T-helper 17 cell (primary cell): ENCODE measurements at places on chromosomes 4 and X. TPM values are rescaled to one million over a fixed set of nuclear protein-coding genes. Genes with fewer than 3 reads are reported as not detected.

The TMEM271 gene
- not detected for total RNA-seq

The PCDH7 gene
- total RNA-seq = not detected

The XAGE2 gene
- not detected for total RNA-seq

The CLGN gene
- total RNA-seq = not detected

The TRIM2 gene
- total RNA-seq = 4.3 TPM

DNA sequence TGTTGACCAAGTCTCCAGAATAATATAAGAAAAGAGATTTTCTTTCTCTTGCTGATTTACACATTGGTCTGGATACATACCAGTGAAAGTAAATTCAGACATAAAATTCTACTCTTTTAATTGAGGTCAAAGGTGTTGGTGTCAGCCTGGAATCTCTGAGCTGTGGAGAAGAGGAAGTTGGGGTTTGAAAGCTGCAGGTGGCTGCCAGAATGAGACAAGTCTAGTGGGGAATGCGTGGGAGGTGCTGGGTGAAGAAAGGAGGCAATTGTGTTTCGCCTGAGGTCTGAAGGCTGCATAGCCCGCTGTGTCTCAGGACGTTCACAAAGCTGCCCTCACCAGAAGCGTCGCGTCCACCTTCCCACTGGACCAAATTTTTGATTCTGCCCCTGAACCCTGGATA lies 31.2 kb downstream of the PHEX start:
- H3K27me3 ChIP-seq = no peaks in the 10 kb centered on the region
- no peaks in the 10 kb centered on the region for H3K4me1 ChIP-seq
- H3K27ac ChIP-seq = no peak overlapping the region
- no peaks in the 10 kb centered on the region for H3K36me3 ChIP-seq
- H3K4me3 ChIP-seq = no peak overlapping the region

DNA sequence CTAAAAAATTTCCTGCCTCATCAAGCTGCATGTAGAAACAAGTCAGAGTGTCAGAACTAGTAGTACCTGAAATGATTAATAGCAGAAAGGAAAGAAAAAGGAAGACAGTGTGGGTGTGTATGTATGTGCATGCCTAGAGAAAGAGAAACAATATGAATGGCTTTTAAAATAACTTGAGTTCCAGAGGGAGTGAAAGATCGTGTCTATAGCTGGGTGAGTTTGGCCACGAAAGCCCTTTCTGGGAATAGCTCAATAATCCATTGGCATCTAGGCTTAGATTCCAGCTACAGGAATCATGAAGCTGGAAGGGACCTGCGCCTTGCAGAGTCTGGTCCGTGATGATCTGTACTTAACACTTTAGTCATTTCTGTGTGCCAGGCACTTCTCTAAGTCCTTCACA lies 195.6 kb downstream of the RAPGEF2 start:
- H3K4me3 ChIP-seq = no peak overlapping the region
- no peaks in the 10 kb centered on the region for H3K27me3 ChIP-seq
- H3K4me1 ChIP-seq = peaks cover 5% of the 10 kb centered on the region
- H3K27ac ChIP-seq = no peak overlapping the region
- no peaks in the 10 kb centered on the region for H3K36me3 ChIP-seq

- no peaks in the 10 kb centered on the region for H3K4me1 ChIP-seq
- no peak overlapping the region for H3K27ac ChIP-seq
- H3K4me3 ChIP-seq = no peak overlapping the region
- H3K27me3 ChIP-seq = peaks cover 5% of the 10 kb centered on the region
- no peak for DNase-seq
- no peaks in the 10 kb centered on the region for H3K36me3 ChIP-seq
Measured at GRCh38 chr4:102774254-102774653, 13.5 kb upstream of the MANBA start.

GRCh38 chr4:9893329-9894108 lies 112.1 kb downstream of the DRD5 start:
- H3K27ac ChIP-seq = no peak overlapping the region
- no peaks in the 10 kb centered on the region for H3K4me1 ChIP-seq
- H3K36me3 ChIP-seq = no peaks in the 10 kb centered on the region
- no peak overlapping the region for H3K4me3 ChIP-seq
- DNase-seq = no peak

DNA sequence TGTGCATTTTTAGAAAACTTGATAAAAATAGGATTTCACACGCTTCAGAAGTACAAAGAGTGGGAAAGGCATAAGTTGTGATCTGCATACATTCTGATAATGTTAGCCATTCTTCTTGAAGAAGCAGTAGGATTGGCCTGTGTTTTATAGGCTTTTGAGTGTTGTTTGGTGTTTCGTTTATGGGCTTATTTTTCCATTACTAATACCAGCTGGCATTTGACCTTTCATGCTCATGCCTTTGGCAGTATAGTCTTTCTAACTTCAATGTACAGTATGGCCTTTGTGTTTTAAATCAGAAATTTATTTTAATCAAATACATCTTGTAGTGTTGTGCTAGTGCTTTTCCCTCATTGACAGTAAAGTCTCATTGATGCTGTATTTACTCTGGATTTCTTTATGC lies 51.5 kb upstream of the SLC4A4 start:
- peaks cover 12% of the 10 kb centered on the region for H3K27me3 ChIP-seq
- H3K27ac ChIP-seq = no peak overlapping the region
- no peak overlapping the region for H3K4me3 ChIP-seq
- H3K4me1 ChIP-seq = no peaks in the 10 kb centered on the region
- H3K36me3 ChIP-seq = peaks cover 2% of the 10 kb centered on the region
- DNase-seq = no peak

- H3K4me1 ChIP-seq = peaks cover 39% of the 10 kb centered on the region
- H3K27me3 ChIP-seq = no peaks in the 10 kb centered on the region
- DNase-seq = no peak
Measured at GRCh38 chr4:3196670-3197359, 52.1 kb upstream of the MSANTD1 start.

- peaks cover 5% of the 10 kb centered on the region for H3K4me1 ChIP-seq
- no peak for DNase-seq
- H3K4me3 ChIP-seq = no peak overlapping the region
- no peaks in the 10 kb centered on the region for H3K36me3 ChIP-seq
- H3K27me3 ChIP-seq = no peaks in the 10 kb centered on the region
Measured at GRCh38 chrX:41600291-41600690, 88.5 kb upstream of the GPR34 start.

- H3K4me3 ChIP-seq = no peak overlapping the region
- H3K27ac ChIP-seq = no peak overlapping the region
- H3K36me3 ChIP-seq = peaks cover 2% of the 10 kb centered on the region
- peaks cover 3% of the 10 kb centered on the region for H3K4me1 ChIP-seq
- no peak for DNase-seq
Measured at GRCh38 chr4:18198653-18199052, 177.1 kb upstream of the LCORL start.

GRCh38 chr4:34486461-34487363 lies 1757.6 kb downstream of the ARAP2 start:
- H3K27ac ChIP-seq = no peak overlapping the region
- no peaks in the 10 kb centered on the region for H3K27me3 ChIP-seq
- H3K36me3 ChIP-seq = no peaks in the 10 kb centered on the region
- no peaks in the 10 kb centered on the region for H3K4me1 ChIP-seq
- no peak for DNase-seq

DNA sequence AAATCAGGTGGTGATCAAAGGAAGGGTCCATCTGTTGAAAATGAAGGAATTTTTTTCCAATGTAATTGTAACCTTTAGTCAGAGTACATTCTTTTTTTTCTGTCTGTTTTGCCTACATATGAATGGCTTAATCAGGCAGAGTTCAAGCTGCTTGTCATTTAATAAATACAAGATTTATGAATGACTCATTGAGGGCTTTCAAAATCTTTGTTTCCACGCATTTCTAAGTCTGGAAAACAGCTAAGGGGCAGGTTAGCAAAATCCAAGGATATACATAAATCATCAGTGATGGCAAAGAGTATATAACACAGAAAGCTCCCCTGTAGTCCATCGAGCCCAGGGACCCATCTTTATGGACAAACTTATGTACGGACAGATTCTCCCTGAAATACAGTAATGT lies 1.8 kb downstream of the CA5B start:
- no peak overlapping the region for H3K27ac ChIP-seq
- H3K36me3 ChIP-seq = peaks cover 8% of the 10 kb centered on the region
- no peaks in the 10 kb centered on the region for H3K27me3 ChIP-seq
- peak overlapping the region; percentile 94 for H3K4me3 ChIP-seq

DNA sequence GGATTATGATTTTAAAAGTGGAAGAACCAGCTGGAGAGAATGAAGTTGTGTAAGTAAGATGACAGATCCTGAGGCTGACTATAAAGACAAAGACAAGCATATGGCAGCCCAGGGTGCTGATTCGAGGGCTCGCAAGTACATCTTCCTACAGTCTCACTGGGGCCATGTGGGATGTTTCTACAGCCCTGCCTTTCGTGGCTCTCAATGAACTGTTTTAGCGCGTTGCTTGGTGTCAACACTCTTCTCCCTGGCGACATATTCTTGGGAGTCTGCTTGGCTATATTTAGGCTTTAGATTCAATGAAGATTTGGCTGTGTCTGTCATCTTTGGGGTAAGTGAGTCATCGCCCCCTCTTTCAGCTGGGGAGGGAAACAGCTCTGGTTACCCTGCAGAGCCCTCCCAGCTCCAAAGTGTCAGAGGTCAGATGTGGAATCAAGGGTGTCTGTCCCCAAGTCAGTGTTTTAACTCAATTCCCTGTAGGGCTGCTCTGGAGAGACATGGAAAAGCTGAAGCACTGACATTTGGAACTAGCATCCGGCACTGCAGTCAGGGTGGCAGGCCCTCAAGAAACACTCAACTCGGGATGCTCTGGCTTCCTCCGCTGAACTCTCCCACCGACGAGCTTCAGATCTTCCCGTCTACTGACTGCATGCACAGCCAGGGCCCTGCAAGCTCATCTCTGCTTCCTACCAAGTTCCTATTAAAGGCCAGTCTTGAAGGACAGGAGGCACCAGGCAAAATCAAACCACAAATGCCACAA lies 65.7 kb downstream of the GATB start:
- H3K4me1 ChIP-seq = no peaks in the 10 kb centered on the region
- no peak overlapping the region for H3K4me3 ChIP-seq
- no peak for DNase-seq
- H3K36me3 ChIP-seq = peaks cover 3% of the 10 kb centered on the region
- no peak overlapping the region for H3K27ac ChIP-seq

DNA sequence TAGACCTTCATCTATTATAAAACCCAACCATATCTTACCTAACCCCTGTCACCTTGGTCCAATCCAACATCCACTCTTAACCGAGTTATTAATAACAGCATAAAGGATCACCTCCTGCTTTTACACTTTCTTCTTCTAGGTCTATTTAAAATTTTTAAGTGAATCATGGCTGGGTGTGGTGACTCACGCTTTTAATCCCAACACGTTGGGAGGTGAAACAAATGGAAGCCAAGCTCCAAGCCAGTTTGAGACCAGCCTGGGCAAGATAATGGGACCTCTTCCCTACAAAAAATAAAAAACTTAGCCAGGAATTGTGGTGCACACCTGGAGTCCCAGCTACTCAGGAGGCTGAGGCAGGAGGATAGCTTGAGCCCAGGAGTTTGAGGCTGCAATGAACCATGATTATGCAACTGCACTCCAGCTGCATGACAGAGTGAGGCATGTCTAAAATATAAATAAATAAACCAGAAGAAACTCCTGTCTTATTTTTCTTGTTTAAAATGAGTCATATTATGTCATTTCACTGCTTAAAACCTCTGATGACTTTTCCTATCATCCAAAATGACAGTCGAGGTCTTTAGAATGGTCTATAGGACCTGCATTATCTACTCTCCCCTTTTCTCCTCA lies 188.4 kb downstream of the GASK1B start:
- no peaks in the 10 kb centered on the region for H3K36me3 ChIP-seq
- no peak overlapping the region for H3K27ac ChIP-seq
- no peak overlapping the region for H3K4me3 ChIP-seq
- peaks cover 21% of the 10 kb centered on the region for H3K27me3 ChIP-seq
- DNase-seq = no peak

DNA sequence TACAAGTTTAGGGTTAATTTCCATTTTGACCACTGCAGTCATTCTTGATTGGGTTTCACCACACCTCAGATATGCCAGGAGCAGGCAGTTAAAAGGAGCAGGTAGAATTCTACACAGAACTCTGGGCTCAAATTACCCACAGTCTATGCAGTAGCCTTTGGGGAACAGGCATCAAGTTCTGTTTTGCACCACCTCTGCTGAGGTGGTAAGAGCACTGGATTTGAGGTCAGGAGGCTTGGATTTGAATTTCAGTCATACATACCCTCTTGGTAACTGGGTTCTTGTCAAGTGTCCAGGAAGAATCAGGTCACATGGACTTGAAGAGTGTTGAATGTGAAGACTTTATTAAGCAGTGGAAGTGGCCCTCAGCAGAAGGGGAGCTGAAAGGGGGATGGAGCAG lies 40.4 kb upstream of the PGK1 start:
- no peaks in the 10 kb centered on the region for H3K36me3 ChIP-seq
- DNase-seq = no peak
- H3K4me3 ChIP-seq = no peak overlapping the region
- H3K27me3 ChIP-seq = no peaks in the 10 kb centered on the region
- H3K4me1 ChIP-seq = no peaks in the 10 kb centered on the region

- H3K36me3 ChIP-seq = peaks cover 2% of the 10 kb centered on the region
- H3K4me1 ChIP-seq = peaks cover 32% of the 10 kb centered on the region
- H3K27ac ChIP-seq = no peak overlapping the region
- H3K27me3 ChIP-seq = peaks cover 34% of the 10 kb centered on the region
Measured at GRCh38 chr4:6339818-6340445, 70.3 kb downstream of the WFS1 start.

- H3K27ac ChIP-seq = no peak overlapping the region
- no peak for DNase-seq
- H3K36me3 ChIP-seq = no peaks in the 10 kb centered on the region
- H3K27me3 ChIP-seq = no peaks in the 10 kb centered on the region
- no peaks in the 10 kb centered on the region for H3K4me1 ChIP-seq
Measured at GRCh38 chr4:29972121-29972520, 748.0 kb upstream of the PCDH7 start.

- no peak for DNase-seq
- no peak overlapping the region for H3K27ac ChIP-seq
- H3K27me3 ChIP-seq = no peaks in the 10 kb centered on the region
- H3K36me3 ChIP-seq = no peaks in the 10 kb centered on the region
- no peak overlapping the region for H3K4me3 ChIP-seq
Measured at GRCh38 chrX:131397891-131398290, 108.8 kb upstream of the IGSF1 start.

DNA sequence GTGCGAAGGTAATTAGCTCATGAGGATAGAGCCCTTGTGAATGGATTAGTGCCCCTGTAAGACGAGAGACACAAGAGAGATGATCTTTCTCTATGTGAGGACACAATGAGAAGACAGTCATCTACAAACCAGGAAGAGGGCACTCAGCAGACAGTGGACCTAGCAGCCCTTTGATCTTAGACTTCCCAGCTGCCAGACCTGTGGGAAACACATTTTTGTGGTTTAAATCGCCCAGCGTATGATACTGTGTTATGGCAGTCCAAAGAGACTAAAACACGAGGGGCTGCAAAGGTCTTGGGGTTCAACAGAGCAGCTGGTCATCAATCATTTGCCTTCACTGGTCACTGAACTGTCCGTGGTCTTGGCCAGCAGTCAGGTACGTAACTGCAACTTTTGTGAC lies 9.2 kb upstream of the SYNPO2 start:
- H3K4me1 ChIP-seq = no peaks in the 10 kb centered on the region
- DNase-seq = no peak
- H3K27ac ChIP-seq = no peak overlapping the region
- H3K36me3 ChIP-seq = no peaks in the 10 kb centered on the region
